ENCODE measurements at places on chromosomes 7 and 10. TPM values are rescaled to one million over a fixed set of nuclear protein-coding genes. Genes with fewer than 3 reads are reported as not detected.

DNA sequence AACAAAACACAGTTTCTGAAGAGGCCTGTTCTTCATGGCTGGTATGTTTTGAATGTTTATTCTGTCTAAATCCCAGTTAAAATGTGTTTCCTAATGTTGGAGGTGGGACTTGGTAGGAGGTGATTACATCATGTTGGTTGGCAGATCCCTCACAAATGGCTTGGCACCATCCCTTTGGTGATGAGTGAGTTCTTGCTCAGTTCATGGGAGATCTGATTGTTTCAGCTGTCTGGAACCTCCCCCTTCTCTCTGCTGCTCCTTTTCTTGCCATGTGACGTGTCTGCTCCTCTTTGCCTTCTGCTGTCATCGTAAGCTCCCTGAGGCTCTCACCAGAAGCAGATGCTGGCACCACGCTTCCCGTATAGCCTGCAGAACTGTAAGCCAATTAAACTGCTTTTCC lies 383.6 kb upstream of the TPK1 start:
- peak; percentile 62 for DNase-seq

Gene MSRB2
- 11.3 TPM for total RNA-seq

- DNase-seq: no peak
Measured at GRCh38 chr7:1886361-1887064, 216.4 kb downstream of the ELFN1 start.

DNA sequence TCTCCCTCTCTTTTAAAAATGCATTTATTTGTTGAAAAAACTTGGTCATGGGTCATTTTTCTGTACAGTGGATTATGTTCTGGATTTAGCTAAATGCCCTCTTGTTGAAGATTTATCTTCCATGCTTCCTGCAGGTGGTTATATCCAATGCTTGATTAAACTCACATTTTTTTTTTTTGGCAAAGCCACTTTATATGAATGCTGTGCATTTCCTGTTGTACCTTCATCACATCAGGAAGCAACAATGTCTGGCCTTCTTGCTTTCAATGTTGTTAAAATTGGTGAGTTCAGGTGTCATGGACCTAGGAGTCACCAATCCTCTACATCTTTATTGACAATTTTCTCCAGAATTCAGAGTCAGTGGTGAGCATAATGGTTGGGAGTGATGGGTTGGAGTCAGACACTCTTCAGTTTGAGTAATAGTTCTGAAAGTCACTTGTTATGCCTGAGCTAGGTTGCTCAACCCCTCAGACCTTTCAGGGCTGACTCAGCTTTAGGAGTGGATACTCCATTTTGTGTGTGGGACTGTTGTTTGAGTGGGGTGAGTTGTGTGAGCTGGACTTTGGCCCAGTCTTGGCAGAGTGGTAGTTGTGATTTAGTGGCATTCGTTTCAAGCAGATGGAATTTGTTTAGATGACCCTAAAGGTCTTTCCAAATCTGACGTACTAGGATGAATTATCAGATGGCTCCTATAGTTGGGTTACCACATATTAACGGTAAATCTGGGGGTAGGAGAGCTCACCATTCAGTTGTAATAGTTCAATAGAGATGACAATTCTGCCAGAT lies 213.5 kb upstream of the ZNF32 start:
- peak; percentile 97 for DNase-seq

DNA sequence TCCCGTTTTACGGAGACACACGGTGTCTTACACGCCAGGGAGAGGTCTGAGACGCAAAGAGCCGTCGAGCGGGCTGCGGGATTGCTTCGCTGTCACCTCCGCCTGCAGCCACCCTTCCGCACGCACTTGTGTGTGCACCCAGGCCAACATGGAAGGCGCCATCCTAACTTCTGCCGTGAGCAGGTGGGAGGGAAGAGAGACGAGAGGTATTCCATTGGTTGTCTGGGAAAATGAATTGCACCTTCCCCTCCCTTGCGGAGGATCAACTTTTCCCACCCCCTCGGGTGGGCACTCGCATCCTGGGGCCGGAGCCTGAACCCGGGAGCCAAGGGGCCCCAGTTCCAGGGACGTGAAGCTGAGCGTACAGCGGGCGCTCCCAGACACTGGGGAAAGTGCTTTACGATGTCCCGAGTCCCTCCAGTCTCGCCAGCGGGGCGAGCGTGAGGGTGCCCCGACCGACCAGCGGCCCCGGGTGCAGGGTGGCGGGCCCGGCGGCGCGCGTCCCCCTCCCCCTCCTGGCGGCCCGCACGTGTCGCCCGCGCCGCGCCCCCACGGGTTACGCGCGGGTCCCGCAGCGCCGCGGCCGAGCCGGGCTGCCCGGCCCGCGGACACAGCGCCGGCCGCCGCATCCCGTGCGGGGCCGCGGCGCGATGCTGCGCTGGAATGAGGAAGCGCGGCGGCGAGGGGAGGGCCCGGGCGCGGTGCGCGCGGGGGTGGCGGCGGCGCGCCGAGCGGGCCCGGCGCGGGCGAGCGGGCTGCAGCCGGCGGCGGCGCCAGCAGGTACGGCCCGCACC lies 984 bp upstream of the IKZF1 start:
- no peak for DNase-seq

Gene TMEM236
- not detected for total RNA-seq

Data from M059J (cell line).